Osteocyte (in vitro differentiated cells): ENCODE measurements at places on chromosomes 12 and 14. TPM values are rescaled to one million over a fixed set of nuclear protein-coding genes. Genes with fewer than 3 reads are reported as not detected.

DNA sequence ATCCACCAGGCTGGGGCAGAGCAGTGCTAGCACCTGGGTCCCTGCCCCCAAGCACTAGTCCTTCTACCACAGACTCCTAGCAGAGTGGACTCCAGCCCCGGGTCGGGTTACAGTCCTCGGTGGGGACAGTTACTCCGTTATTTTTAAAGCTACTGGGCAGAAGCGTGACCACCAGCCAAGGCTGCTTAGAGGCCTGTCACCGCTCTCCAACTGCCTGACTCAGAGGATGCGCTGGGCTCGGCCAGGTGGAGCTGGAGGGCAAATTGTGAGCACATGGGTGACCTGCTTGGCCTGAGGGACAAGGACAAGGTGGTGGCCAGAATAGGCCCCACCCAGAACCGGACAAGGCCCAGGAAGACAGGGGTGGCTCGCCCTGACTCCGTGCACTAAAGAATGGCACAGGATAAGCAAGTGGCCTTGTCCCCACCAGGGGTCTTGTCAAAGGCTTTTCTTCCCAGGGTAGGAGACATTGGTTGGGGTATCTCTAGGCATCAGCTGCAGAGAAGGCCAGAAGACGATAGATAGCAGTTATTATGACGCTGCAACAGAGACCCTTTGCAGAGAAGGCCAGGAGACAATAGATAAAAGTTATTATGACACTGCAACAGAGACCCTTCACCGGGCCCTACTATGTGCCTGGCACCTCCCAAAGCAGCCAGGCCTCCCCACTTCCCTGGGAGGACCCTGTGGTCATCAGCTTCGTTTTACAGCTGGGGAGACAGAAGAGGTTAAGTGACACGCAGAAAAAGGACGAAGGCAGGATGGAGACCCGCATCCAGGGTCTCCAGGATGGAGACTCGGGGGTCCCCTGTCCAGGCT, 1.6 kb downstream of the ABCB9 start:
- no peaks in the 10 kb centered on the region for H3K27me3 ChIP-seq
- H3K27ac ChIP-seq = no peak overlapping the region
- H3K4me1 ChIP-seq = peaks cover 13% of the 10 kb centered on the region
- H3K4me3 ChIP-seq = peak overlapping the region; percentile 62
- H3K36me3 ChIP-seq = no peaks in the 10 kb centered on the region
- no peak for DNase-seq

DNA sequence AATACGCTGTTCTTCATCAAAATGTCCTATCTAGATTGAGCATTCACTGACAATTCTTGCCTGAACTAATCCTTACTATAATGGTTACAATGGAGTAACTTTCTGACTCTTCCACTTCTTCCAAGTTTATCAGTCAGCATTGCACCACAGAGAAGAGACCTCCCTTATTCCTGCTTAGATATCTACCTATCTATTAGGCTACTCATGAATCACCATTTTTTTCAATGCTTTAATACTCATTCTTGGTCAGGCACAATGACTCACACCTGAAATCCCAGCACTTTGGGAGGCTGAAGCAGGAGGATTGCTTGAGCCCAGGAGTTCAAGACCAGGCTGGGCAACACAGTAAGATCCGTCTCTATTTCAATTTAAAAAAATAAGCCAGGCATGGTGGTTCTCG, 39.3 kb downstream of the RPS6KA5 start:
- no peak overlapping the region for H3K27ac ChIP-seq
- no peaks in the 10 kb centered on the region for H3K4me1 ChIP-seq
- DNase-seq = no peak
- no peaks in the 10 kb centered on the region for H3K36me3 ChIP-seq

DNA sequence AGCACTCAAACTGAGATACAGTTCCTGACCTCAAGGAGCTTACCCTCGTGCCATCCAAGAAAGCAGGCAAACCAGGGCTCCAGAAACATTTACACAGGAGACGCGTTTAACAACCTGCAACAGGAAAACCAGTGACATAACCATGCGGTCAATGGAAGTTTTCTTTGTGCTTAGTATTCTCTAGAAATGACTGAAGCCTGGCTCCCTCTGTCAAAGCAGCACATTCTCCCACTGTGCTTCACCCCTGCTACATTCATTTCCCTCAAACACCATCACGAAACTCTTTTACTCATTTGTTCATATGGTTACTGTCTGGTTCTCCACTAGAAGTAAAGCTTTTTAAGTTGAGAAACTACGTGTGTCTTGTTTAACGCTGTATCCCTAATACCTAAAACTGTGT, 161.3 kb upstream of the CCND2 start:
- H3K36me3 ChIP-seq = no peaks in the 10 kb centered on the region
- no peak overlapping the region for H3K27ac ChIP-seq
- DNase-seq = peak; percentile 32
- H3K4me3 ChIP-seq = no peak overlapping the region
- peaks cover 4% of the 10 kb centered on the region for H3K4me1 ChIP-seq

The PRIMA1 gene
- total RNA-seq = not detected in 2 replicates

DNA sequence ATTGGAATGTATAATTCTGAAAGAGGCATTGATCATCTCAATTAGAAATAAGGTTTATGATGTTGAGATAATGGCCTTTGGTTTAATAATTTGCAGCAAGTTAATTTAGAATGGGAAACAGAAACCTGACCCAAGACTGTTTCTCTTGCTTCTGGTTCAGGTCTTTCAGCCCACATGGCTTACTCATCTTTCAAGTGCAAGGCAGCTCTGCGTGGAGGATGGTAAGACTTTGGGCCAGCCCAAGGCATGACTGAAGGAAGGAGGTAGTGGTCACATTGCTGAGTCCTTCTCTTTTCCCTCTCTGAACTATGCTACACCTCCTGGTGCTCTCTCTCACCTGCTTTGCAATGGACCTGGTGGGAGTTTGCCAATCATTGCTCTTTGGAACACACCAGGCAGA, 98.7 kb downstream of the CAND1 start:
- peaks cover 22% of the 10 kb centered on the region for H3K4me1 ChIP-seq
- H3K4me3 ChIP-seq = no peak overlapping the region
- H3K36me3 ChIP-seq = no peaks in the 10 kb centered on the region
- H3K27ac ChIP-seq = no peak overlapping the region
- no peak for DNase-seq

DNA sequence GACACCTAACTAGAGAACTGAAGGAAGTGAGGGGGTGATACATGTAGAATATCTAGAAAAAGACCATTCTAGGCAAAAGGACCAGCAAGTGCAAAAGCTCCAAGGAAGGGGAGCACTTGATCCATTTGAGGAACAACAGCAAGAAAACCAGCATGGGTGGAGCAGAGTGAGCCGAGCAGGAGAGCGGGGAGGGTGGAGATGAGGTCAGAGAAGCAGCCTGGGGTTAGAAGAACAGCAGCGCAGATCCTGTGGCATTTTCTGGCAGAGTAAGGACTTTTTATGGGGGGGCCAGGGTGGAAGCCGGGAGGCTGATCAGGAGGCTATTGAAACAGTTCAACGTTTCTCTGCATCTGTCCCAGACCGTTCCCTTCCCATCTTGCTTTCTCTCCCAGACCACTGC, 24.5 kb upstream of the TMCC3 start:
- H3K4me1 ChIP-seq = no peaks in the 10 kb centered on the region
- H3K27me3 ChIP-seq = peaks cover 25% of the 10 kb centered on the region
- no peak overlapping the region for H3K4me3 ChIP-seq
- no peak overlapping the region for H3K27ac ChIP-seq
- no peak for DNase-seq

GRCh38 chr12:110726028-110726427, 16.7 kb downstream of the PPP1CC start:
- no peaks in the 10 kb centered on the region for H3K27me3 ChIP-seq
- no peaks in the 10 kb centered on the region for H3K4me1 ChIP-seq
- H3K36me3 ChIP-seq = peaks cover 56% of the 10 kb centered on the region
- no peak for DNase-seq

GRCh38 chr12:128976120-128976738, 123.0 kb downstream of the GLT1D1 start:
- H3K4me1 ChIP-seq = no peaks in the 10 kb centered on the region
- H3K36me3 ChIP-seq = no peaks in the 10 kb centered on the region
- peak overlapping the region; percentile 38 for H3K4me3 ChIP-seq
- DNase-seq = no peak

DNA sequence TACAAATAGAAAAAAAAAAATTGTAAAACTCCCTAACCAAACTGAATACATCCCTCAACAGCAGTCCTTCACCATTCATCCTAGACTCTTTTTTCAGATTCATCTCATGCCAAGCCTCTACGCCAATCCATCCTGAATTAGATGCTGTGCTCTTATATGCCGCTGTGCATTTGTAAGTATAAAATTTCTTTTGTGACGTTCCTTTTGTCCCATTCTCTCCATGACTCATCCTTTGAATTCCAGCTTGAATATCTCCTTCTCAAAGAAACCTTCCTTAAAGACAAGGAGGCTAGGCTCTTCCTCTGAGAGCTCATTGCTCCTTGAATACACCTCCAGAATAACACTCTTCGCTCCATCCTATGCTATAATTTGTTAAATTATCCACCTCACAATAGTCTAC, 359.2 kb downstream of the RMST start:
- H3K4me3 ChIP-seq = no peak overlapping the region
- H3K27me3 ChIP-seq = no peaks in the 10 kb centered on the region
- H3K4me1 ChIP-seq = no peaks in the 10 kb centered on the region
- H3K27ac ChIP-seq = no peak overlapping the region
- H3K36me3 ChIP-seq = no peaks in the 10 kb centered on the region

GRCh38 chr12:19783547-19784444, 344.5 kb downstream of the AEBP2 start:
- DNase-seq = no peak
- H3K4me3 ChIP-seq = no peak overlapping the region
- no peaks in the 10 kb centered on the region for H3K36me3 ChIP-seq
- H3K4me1 ChIP-seq = peaks cover 26% of the 10 kb centered on the region
- no peaks in the 10 kb centered on the region for H3K27me3 ChIP-seq

The RPL10L gene
- total RNA-seq = not detected in 2 replicates

The ADCK1 gene
- total RNA-seq = 7.8 and 9.4 TPM in 2 replicates

The RNASE9 gene
- total RNA-seq = not detected in 2 replicates

GRCh38 chr14:91337699-91338335, 79.8 kb downstream of the CCDC88C start:
- no peaks in the 10 kb centered on the region for H3K4me1 ChIP-seq
- no peak for DNase-seq
- no peaks in the 10 kb centered on the region for H3K36me3 ChIP-seq
- no peak overlapping the region for H3K4me3 ChIP-seq

GRCh38 chr12:71208053-71208685, 50.4 kb upstream of the TSPAN8 start:
- no peaks in the 10 kb centered on the region for H3K27me3 ChIP-seq

DNA sequence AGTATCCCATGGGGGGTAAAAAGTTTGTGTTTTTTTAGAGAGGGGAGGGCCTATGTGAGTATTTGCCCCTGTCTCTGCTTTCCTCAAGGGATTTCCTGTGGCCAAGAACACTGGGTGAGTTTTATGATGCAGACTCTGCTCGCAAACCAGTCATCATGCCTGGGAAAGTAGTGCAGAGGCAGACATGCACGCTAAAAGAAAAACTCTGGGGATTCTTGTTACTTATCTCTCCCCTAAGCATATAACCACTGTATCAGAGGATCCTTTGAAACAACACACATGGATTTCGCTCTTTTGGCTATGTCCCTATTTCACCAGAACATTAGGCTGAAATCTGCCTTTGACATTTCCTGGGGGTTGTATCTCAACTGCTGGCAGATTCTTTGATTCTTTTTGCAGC, 1845.8 kb upstream of the SEL1L start:
- no peak overlapping the region for H3K4me3 ChIP-seq
- DNase-seq = no peak
- no peaks in the 10 kb centered on the region for H3K36me3 ChIP-seq
- no peaks in the 10 kb centered on the region for H3K27me3 ChIP-seq
- H3K4me1 ChIP-seq = peaks cover 18% of the 10 kb centered on the region
- H3K27ac ChIP-seq = peak overlapping the region; percentile 13

GRCh38 chr14:56159066-56159465, 40.9 kb downstream of the PELI2 start:
- H3K4me1 ChIP-seq = peaks cover 24% of the 10 kb centered on the region
- no peak overlapping the region for H3K4me3 ChIP-seq
- no peaks in the 10 kb centered on the region for H3K27me3 ChIP-seq
- DNase-seq = no peak

- H3K27me3 ChIP-seq = peaks cover 2% of the 10 kb centered on the region
- H3K36me3 ChIP-seq = peaks cover 1% of the 10 kb centered on the region
- H3K27ac ChIP-seq = peak overlapping the region; percentile 91
- H3K4me1 ChIP-seq = peaks cover 71% of the 10 kb centered on the region
Measured at GRCh38 chr12:57240066-57240921, 10.7 kb downstream of the STAC3 start.

The CMA1 gene
- not detected in 2 replicates for total RNA-seq

DNA sequence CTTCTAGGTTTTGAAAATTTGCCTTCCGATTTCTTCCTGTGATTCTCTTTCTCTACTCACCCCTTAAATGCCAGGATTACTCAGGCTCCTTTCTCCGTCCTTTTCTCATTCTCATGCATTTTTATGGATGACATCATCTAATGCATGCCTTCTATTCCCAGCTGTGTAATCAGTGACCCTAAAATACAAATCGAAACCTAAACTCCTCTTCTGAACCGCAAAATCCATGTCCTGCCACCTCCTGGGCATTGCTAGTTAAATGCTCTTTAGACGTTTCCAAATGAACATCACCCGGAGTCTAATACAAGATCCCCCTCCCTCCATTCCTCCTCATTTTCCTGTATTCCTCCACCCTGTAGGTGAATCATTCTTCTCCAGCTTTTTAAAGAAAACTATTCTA, 1703.1 kb upstream of the FLRT2 start:
- H3K4me1 ChIP-seq = peaks cover 17% of the 10 kb centered on the region
- H3K27me3 ChIP-seq = no peaks in the 10 kb centered on the region
- DNase-seq = no peak
- H3K4me3 ChIP-seq = peak overlapping the region; percentile 52
- no peaks in the 10 kb centered on the region for H3K36me3 ChIP-seq

GRCh38 chr12:69894800-69895383, 69.9 kb downstream of the MYRFL start:
- H3K36me3 ChIP-seq = no peaks in the 10 kb centered on the region
- no peaks in the 10 kb centered on the region for H3K27me3 ChIP-seq
- peaks cover 22% of the 10 kb centered on the region for H3K4me1 ChIP-seq
- no peak overlapping the region for H3K27ac ChIP-seq
- no peak for DNase-seq

- H3K4me1 ChIP-seq = peaks cover 12% of the 10 kb centered on the region
- DNase-seq = no peak
- no peak overlapping the region for H3K27ac ChIP-seq
- no peak overlapping the region for H3K4me3 ChIP-seq
- H3K36me3 ChIP-seq = no peaks in the 10 kb centered on the region
- no peaks in the 10 kb centered on the region for H3K27me3 ChIP-seq
Measured at GRCh38 chr14:33702293-33702692, 248.6 kb downstream of the EGLN3 start.

- no peak overlapping the region for H3K4me3 ChIP-seq
- no peak overlapping the region for H3K27ac ChIP-seq
- no peaks in the 10 kb centered on the region for H3K4me1 ChIP-seq
- no peaks in the 10 kb centered on the region for H3K27me3 ChIP-seq
Measured at GRCh38 chr12:94326727-94327126, 132.9 kb downstream of the CEP83 start.

The KRT80 gene
- 9.2 and 9.9 TPM in 2 replicates for total RNA-seq

The GPR162 gene
- 11.5 and 12.0 TPM in 2 replicates for total RNA-seq

- no peaks in the 10 kb centered on the region for H3K4me1 ChIP-seq
- H3K27me3 ChIP-seq = no peaks in the 10 kb centered on the region
- H3K4me3 ChIP-seq = no peak overlapping the region
- no peak for DNase-seq
- H3K36me3 ChIP-seq = no peaks in the 10 kb centered on the region
- no peak overlapping the region for H3K27ac ChIP-seq
Measured at GRCh38 chr14:96639550-96639949, 137.4 kb downstream of the PAPOLA start.
